ENCODE measurements at places on chromosomes 3 and 15. TPM values are rescaled to one million over a fixed set of nuclear protein-coding genes. Genes with fewer than 3 reads are reported as not detected.

- no peaks in the 10 kb centered on the region for H3K27me3 ChIP-seq
- H3K36me3 ChIP-seq = 0 out of 2 replicates have a peak, but pooled peaks cover 4% of the 10 kb centered on the region
- H3K4me3 ChIP-seq = no peak overlapping the region
- H3K4me1 ChIP-seq = peaks cover 53% of the 10 kb centered on the region
- DNase-seq = peak; percentile 87
- peak overlapping the region; percentile 42 for H3K27ac ChIP-seq
These were observed 16.8 kb downstream of the LPP start for GRCh38 chr3:188170461-188171459.

DNA sequence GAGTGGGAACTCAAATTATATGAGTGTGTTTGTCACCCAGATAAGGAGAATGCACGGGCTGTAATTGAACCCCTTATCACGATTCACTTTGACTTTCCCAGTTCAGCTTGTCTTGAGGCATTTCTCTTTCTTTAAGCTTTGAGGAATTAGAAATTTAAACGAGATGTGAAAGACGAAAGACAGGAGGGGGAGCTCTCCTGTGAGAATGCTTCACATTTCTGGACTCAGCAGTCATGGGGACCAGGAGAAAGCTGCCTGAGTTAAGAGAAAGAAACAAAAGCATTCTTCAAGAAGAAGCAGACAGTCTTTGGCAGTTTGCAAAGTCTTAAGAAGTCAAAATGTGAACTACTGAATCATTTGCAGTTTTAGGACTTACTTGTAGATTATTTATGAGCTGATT, 205.6 kb downstream of the NECTIN3 start:
- no peak overlapping the region for H3K27ac ChIP-seq
- H3K4me1 ChIP-seq = no peaks in the 10 kb centered on the region
- no peak overlapping the region for H3K4me3 ChIP-seq
- H3K36me3 ChIP-seq = no peaks in the 10 kb centered on the region
- DNase-seq = no peak

DNA sequence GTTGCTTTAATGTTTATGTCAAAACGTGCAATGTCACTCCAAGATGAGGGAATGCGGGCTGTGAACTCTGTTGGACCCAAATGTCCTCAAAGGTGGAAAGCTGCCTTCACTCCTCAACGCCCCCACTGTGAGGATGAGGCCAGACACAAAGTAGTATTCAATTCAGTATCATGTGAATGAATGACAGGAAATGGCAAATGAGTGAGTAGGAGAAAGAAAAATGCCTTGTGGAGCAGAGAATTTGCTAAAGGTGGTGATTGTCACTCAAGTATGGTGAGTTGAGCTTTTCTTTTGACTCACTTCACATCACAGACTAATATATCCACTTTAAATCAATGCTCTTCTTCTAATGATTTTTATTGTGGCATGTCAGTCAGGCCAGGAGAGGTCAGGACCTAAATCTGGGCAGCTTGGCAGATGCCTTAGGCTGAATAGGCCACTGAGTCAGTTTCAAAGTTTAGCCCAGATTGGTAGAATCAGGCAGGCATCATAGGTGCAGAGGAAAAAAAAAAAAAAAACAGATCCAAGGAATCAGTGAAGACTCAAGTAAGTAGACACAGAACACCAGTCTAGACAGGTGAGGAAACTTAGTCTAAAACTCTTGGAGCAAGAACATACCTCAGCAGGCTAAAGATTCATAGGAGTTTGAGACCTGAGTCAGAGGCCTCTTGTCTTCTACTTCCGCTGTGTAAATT, 71.0 kb upstream of the ZBED2 start:
- no peaks in the 10 kb centered on the region for H3K36me3 ChIP-seq
- H3K27me3 ChIP-seq = no peaks in the 10 kb centered on the region
- H3K4me3 ChIP-seq = no peak overlapping the region

- DNase-seq = no peak
- no peak overlapping the region for H3K4me3 ChIP-seq
- no peaks in the 10 kb centered on the region for H3K36me3 ChIP-seq
- H3K27ac ChIP-seq = no peak overlapping the region
- no peaks in the 10 kb centered on the region for H3K4me1 ChIP-seq
These were observed 110.3 kb downstream of the PLOD2 start for GRCh38 chr3:146050691-146051090.

Gene CPLX3
- not detected for total RNA-seq

All from PC-9 (cell line).